ENCODE measurements at places on chromosomes 12 and 14.

GRCh38 chr12:127752802-127753201 is 514.2 kb upstream of the TMEM132C start:
- no peak for DNase-seq

GRCh38 chr14:91273885-91274273 is 29.4 kb upstream of the GPR68 start:
- no peak for DNase-seq

DNA sequence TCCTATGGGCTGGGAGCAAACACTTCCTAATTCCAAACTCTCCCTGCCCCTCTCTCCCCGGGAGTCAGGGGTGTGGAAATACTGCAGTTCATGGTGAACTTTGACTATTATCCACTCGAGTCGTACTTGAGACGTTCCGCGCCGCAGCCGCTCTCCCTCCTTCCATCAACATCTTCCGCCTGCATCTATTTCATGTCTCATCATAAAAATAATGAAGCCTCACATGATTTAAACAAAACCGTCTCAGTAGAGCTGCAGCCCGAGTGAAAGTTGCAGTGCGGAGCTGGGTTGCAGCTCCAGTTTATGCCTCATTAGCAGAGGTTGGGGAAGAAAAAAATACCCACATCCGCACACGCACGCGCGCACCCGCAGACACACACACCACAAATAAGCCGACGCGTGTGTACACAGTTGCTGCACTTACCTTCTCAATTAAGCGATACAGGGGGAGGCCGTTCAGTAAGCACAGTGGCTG is 283 bp downstream of the LMO3 start:
- no peak for DNase-seq

DNA sequence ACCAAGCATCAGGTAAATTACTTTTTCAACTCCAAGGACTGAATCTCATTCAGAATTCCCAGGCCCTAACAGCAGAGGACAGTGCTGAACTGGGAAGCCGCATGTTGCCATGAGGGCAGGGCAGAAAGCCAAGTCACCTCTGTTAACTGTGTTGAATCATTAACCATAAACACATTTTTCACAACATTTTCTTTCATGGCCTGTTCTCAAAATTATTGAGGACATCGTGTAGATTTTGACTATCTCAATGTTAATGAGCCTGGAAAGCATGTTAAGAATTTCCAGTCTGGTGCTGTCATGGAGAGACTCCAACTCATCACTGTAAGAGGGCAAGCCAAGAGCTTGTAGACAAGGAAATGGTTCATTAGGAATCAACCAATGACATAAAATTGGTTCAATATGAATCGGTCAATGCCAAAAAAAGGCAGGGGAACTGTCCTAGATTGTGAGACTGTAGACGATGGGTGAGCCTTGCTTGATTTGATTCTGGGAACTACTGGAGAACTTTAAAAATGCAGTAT is 33.7 kb downstream of the CPM start:
- peak; percentile 54 for DNase-seq

DNA sequence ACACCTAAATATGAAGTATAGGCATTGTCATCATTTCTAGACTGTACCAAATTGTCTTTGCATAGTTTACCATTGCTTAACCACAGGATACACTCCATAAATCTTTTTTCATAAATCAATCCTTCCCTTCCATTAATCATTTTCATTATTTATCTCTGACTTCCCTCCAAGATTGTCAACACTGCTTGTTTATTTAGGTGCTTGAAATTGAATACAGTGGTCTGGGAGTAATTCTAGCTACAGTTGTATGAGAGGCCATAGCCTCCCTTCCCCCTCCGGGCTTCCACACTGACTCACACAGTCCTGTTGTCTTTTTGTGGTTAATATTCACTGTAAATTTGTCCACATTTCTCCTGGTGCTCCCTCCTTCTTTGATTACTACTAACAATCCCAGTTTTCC is 114.2 kb upstream of the ARID2 start:
- peak; percentile 36 for DNase-seq

DNA sequence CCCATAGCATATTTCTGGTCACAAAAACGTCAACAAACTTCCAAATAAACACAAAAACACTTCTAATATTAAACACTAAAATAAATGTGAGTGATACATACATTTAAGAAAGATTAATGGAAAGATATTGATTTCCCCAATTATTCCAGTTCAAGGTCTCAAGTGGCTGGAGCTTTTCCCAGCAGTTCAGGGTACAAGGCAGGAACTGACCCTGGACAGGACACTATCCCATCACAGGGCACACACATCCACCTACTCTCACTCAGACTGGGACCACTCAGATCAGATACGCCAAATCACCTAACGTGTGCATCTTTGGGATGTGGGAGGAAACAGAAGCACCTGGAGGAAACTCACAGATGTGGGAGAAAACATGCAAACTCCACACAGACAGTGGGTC is 50.4 kb downstream of the GCH1 start:
- no peak for DNase-seq

GRCh38 chr12:101706403-101706802 is 9.0 kb downstream of the CHPT1 start:
- DNase-seq = no peak

GRCh38 chr12:115163710-115164109 is 479.7 kb upstream of the TBX3 start:
- DNase-seq = no peak

- DNase-seq = no peak
Observed at GRCh38 chr14:102784892-102785594, 7.8 kb downstream of the TRAF3 start.

- DNase-seq = no peak
Observed at GRCh38 chr14:69363964-69364363, 34.1 kb downstream of the ERH start.

- no peak for DNase-seq
Observed at GRCh38 chr12:95413576-95413975, 60.4 kb upstream of the METAP2 start.

DNA sequence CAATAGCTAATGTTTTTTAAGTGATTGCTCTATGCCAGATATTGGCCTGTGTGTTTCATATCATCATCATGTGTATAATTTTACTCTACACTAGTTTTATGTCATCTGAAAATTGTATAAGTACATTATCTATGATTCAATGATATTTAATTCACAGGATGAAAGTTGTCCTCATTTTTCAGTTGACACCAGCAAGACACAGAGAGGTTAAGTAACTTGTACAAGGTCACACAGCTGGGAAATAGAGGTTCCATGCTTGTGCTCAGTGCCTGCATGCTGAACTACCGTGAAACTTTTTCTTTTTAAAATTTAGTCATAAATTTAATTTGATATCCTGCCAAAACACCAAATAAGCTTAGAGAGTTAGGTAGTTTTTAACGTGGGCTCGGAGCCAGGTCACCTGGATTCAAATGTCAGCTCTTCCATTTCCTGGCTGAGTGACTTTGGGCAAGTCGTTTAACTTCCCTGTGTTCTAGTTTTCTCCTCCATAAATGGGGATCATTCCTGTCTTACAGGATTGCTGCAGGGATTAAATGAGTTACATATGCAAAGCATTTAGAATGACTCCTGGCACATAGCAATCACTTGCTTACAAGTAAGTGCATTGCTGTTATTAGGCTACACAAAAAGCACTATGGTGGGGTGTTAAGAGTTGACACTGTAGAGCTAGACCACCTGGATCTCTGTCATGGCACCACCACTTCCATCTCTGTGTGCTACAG is 183.9 kb downstream of the ETV6 start:
- no peak for DNase-seq

- no peak for DNase-seq
Observed at GRCh38 chr12:29732191-29732590, 51.6 kb downstream of the TMTC1 start.

GRCh38 chr14:69675877-69676416 is 64.6 kb downstream of the SUSD6 start:
- no peak for DNase-seq

GRCh38 chr12:1877169-1877878 is 41.1 kb downstream of the CACNA2D4 start:
- no peak for DNase-seq

All from non-pigmented ciliary epithelial cell (primary cell).